Fibroblast of upper back skin (primary cell): ENCODE measurements at places on chromosomes 16 and 17.

DNA sequence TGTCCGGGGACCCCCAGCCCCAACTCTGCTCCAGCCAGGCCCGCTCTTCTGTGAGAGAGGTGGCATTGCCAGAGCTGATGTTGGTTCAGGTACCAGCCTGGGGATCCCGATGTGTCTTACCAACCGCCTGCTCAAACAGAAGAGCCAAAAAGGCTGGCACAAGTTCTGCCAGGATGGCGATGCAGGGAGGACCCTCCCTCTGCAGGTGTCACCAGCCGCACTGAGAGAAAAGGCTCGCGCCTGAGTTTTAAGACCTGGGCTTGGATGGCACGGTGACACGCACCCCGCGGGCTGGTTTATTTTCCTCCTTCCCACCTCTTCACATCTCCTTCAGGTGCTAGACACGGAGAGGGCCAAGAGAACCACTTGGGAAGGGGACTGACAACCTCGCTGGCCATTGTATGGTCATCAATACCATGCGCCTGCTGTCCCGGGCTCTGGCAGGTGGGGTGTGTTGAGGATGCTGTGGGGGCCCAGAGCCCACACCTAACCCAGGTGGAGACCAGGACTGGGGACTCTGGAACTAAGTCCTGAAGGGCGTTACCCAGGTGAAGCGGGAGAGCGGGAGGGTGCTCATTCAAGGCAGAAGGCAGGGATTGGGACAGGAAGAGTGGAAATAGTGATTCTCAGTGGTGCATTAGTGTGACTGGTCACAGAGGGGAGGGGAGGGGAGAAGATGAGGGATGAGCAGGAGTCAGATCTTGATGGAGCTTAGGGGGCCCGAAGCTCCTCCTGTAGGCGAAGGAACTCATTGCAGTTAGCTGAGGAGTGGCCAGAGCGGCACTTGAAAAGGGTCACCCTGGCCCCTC lies 16.3 kb downstream of the FOXJ1 start:
- peak; percentile 12 for DNase-seq

GRCh38 chr16:85461814-85462713 lies 151.1 kb upstream of the GSE1 start:
- peak; percentile 69 for DNase-seq

DNA sequence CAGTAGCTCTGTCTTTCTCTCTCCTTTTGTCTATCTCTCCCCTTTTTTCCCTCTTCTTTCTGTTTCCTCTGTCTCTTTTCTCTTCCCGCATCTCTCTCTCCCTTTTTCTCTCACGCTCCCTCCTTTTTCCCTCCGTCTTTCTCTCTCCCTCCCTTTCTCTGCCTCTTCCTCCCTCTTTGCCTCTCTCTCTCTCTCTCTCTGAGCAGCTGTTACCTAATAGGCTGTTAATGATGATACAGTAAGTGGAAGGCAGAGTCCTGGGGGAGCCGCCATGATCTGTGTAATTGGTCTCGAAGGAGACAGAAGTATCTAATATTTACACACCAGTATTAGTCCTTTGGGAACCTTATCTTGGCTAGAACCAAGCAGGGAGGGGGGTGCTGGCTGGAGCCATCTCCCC lies 136.1 kb upstream of the CIBAR2 start:
- DNase-seq: no peak

DNA sequence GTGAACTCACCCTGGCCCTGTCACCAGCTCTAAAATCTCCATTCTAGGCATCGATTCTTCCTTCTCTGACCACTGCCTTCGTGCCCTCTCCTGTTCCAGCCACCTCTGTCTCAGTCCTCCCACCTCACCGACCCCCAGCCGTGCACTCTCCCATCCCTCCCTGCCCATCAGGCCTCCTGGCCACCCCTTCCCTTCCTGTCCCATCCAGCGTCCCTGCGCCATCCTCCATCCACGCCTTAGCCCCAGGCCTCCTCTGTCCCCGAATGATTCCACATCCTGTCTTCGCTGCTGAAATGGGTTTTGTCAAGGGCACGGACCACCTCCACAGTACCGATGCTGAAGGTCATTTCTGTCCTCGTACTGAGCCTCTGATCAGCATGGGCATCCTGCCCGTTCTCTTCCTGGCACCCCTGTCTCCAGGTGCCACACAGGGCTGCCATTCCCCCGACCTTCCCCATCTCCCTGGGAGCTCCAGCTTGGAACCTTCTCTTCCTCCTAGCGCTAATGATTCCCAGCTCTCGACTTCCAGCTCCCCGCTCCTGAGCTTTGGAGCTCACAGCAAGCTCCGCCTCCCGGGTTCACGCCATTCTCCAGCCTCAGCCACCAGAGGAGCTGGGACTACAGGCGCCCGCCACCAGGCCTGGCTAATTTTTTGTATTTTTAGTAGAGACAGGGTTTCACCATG lies 2.6 kb downstream of the TRIM65 start:
- DNase-seq: no peak

GRCh38 chr17:82193520-82194220 lies 19.0 kb downstream of the CCDC57 start:
- no peak for DNase-seq

DNA sequence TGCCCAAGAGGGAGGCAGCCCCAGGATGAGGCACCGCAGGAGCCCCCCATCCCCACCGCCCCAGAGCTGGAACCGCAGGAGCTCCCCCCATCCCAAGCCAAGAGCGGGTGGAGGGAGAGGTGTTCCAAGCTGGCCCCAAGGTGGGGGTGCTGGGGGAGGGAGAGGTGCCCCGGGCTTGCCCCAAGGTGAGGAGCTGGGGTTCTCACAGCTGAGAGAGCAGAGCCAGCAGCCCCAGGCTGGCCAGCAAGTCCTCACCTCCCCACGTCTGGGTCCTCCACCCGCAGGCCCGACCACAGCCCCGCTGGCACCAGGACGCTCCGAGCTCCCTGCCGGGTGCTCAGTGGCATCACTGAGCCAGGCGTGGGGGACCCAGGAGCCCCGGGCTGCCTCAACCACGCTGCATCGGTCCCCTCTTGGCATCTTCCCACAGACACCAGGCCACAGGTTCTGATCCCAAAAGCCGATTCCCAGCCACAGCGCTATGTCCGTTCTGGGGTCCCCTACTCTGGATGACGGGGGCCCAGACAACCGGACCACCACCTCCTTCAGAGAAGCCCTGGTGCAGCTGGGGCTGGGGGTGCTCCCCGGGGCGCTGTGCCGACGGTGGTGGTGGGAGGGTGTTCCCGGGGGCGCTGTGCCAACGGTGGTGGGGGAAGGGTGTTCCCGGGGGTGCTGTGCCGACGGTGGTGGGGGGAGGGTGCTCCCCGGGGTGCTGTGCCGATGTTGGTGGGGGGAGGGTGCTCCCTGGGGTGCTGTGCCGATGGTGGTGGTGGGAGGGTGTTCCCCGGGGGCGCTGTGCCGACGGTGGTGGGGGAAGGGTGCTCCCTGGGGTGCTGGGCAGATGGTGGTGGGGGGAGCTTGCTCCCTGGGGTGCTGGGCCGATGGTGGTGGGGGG lies 15.4 kb upstream of the WDR45B start:
- DNase-seq: no peak

DNA sequence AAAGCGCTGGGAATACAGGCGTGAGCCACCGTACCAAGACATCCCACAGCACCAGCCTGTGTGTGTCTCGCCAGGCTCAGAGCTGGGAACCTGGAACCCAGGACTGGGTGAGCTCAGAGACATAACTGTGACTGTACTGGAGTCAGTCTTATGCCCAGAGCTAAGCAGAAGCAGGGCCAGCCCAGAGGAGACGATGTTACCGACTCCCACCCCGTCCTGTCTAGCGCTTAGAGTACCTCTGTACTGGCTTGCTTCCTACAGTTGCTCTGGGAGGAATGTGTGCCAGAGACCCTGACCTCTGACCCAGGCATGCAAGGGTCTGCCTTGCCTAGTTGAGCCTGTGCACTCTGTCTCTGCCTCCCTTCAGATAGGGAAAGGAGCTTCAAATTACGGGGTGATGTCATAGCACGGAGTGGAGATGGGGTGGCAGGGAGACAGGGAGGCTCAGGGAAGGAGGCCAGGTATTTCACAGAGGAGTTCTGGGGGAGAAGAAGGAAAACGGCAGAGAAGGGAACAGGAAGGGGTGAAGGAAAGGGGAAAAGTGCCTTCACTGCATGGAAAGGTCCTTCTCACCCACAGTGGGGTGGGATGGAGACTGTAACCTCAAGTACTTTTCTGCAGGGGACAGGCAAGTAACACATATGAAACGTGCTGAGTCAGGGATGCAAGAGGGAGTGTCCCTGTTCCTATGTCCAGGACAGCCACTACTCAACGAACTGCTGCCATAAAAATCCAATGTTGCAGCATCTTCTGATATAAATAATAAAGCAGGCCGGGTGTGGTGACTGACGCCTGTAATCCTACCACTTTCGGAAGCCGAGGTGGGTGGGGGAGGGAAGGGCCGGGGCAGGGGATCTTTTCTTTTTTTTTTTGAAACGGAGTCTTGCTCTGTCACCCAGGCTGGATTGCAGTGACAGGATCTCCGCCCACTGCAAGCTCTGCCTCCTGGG lies 5.8 kb upstream of the ARMC5 start:
- DNase-seq: peak; percentile 31
